HFFc6 (cell line): ENCODE measurements at places on chromosomes 4 and X. TPM values are rescaled to one million over a fixed set of nuclear protein-coding genes. Genes with fewer than 3 reads are reported as not detected.

- 0 out of 2 replicates have a peak overlapping the region, but pooled peaks have one; percentile 24 for H3K27ac ChIP-seq
- H3K4me3 ChIP-seq: no peak overlapping the region
- H3K4me1 ChIP-seq: no peaks in the 10 kb centered on the region; the same call in 1 of the 2 replicates
- DNase-seq: no peak
Measured at GRCh38 chr4:3134201-3134600, 59.7 kb downstream of the HTT start.

GRCh38 chr4:170400361-170400760 lies 310.6 kb upstream of the AADAT start:
- no peak overlapping the region for H3K4me3 ChIP-seq
- no peak overlapping the region for H3K27ac ChIP-seq
- no peaks in the 10 kb centered on the region; the same call in 1 of the 2 replicates for H3K27me3 ChIP-seq
- H3K4me1 ChIP-seq: no peaks in the 10 kb centered on the region
- DNase-seq: no peak
- no peaks in the 10 kb centered on the region for H3K36me3 ChIP-seq

GRCh38 chr4:76585897-76586360 lies 150.9 kb downstream of the SHROOM3 start:
- H3K4me3 ChIP-seq: no peak overlapping the region
- peaks cover 66% of the 10 kb centered on the region for H3K4me1 ChIP-seq
- no peak overlapping the region for H3K27ac ChIP-seq
- DNase-seq: no peak
- H3K36me3 ChIP-seq: no peaks in the 10 kb centered on the region

Gene EDNRA
- total RNA-seq: 1.4 to 2.5 TPM (median 2.4 TPM) in 3 replicates

GRCh38 chr4:153748378-153748777 lies 11.4 kb downstream of the RNF175 start:
- no peaks in the 10 kb centered on the region for H3K36me3 ChIP-seq
- peak; percentile 74 for DNase-seq
- H3K27ac ChIP-seq: peak overlapping the region; percentile 35; the same call in 1 of the 2 replicates
- peaks cover 16% of the 10 kb centered on the region for H3K27me3 ChIP-seq
- H3K4me1 ChIP-seq: peaks cover 10% of the 10 kb centered on the region

DNA sequence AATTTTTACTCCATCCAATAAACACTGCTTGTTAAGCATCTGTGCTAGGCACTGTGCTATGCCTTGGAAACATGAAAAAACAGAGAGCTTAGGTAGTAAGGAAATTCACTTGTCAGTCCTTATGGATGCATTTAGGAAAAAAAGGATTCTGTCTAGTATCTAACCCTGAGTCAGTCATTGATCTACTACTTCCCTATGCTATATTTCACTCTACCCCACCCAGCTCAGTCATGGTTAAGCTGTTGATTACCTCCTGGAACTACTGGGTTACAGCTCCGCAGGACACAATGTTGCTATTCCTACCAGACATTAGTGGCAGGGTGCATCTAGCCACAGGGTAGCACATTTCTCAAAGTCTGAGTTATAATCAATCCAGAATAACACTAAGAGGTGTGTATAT lies 2.9 kb upstream of the USP53 start:
- DNase-seq: no peak
- peaks cover 2% of the 10 kb centered on the region; the same call in 1 of the 2 replicates for H3K27me3 ChIP-seq
- H3K27ac ChIP-seq: peak overlapping the region; percentile 90
- H3K36me3 ChIP-seq: peaks cover 22% of the 10 kb centered on the region
- H3K4me3 ChIP-seq: peak overlapping the region; percentile 41
